ENCODE measurements at places on chromosomes 5 and 9. TPM values are rescaled to one million over a fixed set of nuclear protein-coding genes. Genes with fewer than 3 reads are reported as not detected.

SLC6A19 gene
- not detected for total RNA-seq

IL33 gene
- total RNA-seq, result 12.7 TPM

TJP2 gene
- 108 TPM for total RNA-seq

IFNB1 gene
- not detected for total RNA-seq

FOXB2 gene
- total RNA-seq, result not detected

CD72 gene
- total RNA-seq, result not detected

RANBP3L gene
- not detected for total RNA-seq

CNTLN gene
- total RNA-seq, result 11.2 TPM

EIF4E1B gene
- total RNA-seq, result not detected

MARCOL gene
- not detected for total RNA-seq

NUTM2F gene
- total RNA-seq, result not detected

MACROH2A1 gene
- 184 TPM for total RNA-seq

FAM81B gene
- total RNA-seq, result not detected

GOLPH3 gene
- 62.5 TPM for total RNA-seq

RALGPS1 gene
- 2.9 TPM for total RNA-seq

PCAT7 gene
- total RNA-seq, result not detected

PCDHB4 gene
- 0.33 TPM for total RNA-seq

PCDHA6 gene
- total RNA-seq, result 0.33 TPM

CTNND2 gene
- total RNA-seq, result not detected

TMEM215 gene
- under 0.01 TPM for total RNA-seq

PPIC gene
- total RNA-seq, result 22.6 TPM

AGXT2 gene
- not detected for total RNA-seq

ZNF300 gene
- 5.3 TPM for total RNA-seq

FGFR4 gene
- 4.6 TPM for total RNA-seq

PLCXD3 gene
- total RNA-seq, result 0.33 TPM

ZDHHC11B gene
- not detected for total RNA-seq

CARD6 gene
- 45.8 TPM for total RNA-seq

ADAMTSL1 gene
- 63.9 TPM for total RNA-seq

DAB2IP gene
- total RNA-seq, result 37.1 TPM

NDUFA8 gene
- 28.4 TPM for total RNA-seq

DNAI1 gene
- total RNA-seq, result not detected

TMEM8B gene
- total RNA-seq, result 0.19 TPM

MSX2 gene
- not detected for total RNA-seq

DPYSL3 gene
- 64.7 TPM for total RNA-seq

ACTBL2 gene
- total RNA-seq, result not detected

SH3GL2 gene
- total RNA-seq, result under 0.01 TPM

KCNT1 gene
- not detected for total RNA-seq

FBP1 gene
- total RNA-seq, result 3.2 TPM

GFRA3 gene
- 0.10 TPM for total RNA-seq

DDX4 gene
- not detected for total RNA-seq

LHX2 gene
- total RNA-seq, result not detected

ENDOG gene
- total RNA-seq, result 19.8 TPM

FYB1 gene
- not detected for total RNA-seq

SMIM33 gene
- total RNA-seq, result not detected

NR2F1 gene
- 41.5 TPM for total RNA-seq

TEK gene
- total RNA-seq, result 89.3 TPM

All from vein endothelial cell (primary cell).